D341Med (cell line): ENCODE measurements at places on chromosomes 5 and 9.

GRCh38 chr9:88533951-88534455 is 975 bp upstream of the NXNL2 start:
- DNase-seq, result no peak

DNA sequence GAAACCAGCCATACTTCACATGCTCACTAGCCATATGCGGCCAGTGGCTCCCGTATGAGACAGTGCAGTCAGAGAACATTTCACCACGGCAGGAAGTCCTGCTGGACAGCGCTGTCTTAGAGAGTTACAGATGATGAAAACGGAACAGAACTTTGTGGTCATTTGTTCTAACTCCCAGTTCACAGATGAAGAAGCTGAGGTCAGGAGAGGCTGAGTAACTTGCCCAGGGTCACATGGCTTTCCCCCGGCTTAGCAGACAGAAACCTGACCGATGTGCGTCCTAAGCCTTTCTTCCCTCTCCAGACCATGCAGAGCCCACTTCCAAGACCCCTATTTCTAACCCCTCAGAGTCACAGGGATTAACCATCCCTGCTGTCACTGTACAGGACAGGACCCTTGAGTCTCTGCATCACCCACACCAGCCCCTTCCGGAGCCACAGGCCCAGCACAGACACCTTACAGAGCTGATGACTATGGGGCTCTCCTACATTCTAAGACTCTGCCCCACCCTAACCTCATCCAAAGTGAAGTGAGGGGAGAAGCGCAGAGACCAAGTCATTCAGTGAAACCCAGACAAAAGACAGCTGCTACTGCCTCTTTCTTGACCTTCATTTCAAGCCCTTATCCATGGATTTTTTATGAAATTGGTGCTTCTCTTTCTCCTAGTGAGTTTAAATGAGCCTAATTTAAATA is 86.9 kb downstream of the PTPN3 start:
- DNase-seq, result no peak

DNA sequence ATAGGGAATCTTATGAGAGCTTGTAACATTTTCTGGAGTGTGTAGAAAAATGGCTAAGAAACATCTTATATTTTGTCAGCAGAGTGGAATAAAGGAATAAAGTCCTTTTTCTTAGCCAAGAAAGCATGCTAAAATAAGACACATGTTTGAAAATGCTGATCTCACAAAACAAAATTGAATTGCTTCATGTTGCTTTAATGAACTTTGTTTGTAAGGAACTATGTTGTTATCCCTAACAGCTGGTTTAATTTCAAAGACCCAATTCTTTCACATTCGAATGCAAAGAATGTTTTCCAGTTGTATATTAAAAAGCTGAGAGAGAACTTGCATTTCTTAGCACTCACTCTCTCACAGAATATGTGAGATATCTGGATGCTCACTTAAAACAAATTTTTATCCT is 107.6 kb downstream of the MUSK start:
- DNase-seq, result no peak

DNA sequence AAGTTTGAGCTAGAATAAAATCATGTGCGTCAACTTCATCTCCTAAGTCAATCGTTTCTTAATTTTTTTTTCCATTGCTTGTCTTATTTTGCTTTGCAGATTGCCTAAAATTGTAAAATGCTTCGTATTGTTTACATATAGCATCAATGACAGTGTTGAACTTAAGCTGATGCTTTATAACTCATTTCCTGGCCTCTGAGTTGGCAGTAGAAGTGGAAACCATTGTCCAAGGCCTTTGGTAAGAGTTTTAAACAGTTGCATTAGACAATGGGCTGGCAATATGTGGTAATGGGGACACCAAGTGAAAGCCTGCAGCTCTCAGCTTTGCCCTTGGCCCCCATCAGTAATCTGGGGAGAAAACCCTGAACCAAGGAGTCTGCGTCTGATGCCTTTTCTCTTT is 154.8 kb upstream of the GAS1 start:
- no peak for DNase-seq

- DNase-seq, result no peak
These were observed 35.0 kb downstream of the ERGIC1 start for GRCh38 chr5:172868924-172869591.

DNA sequence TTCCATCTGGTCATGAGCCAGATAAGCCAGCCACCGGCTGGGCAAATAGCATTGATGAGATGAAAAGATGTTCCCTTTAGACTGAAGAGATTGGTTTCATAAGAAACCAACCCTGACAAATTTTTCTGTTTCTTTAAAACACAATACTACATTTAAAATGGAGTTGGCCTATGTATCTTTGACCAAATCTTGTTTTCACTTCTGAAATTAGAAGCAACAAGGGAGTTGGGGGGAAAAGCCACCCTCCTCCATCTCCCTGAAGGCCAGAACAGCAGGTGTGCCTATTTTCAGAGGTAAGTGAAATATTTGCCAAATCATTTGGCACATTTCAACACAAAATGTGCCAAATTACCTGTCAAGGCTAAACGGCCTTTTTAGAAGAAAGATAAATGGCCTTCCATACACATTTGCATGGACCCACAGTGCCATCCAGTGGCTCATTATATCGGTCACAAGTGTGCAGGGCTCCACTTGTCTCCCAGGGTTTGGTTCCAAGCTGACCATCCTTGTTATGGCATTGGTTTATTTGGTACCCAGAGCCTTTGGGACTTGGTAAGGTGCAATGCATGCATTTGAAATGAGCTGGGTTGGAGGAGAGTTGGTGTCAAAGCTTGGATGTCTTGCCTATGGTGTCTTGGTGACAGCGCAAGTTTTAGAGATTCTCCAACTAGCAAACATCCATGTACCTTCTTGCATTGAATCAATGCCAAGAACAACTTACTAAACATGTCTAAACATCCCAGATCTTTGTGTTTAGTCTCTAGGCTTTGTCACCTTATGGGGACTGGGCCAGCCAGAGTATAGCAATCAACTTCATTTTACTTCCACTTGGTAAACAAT is 372.0 kb upstream of the KIF2A start:
- DNase-seq, result peak; percentile 52

- DNase-seq, result no peak
These were observed 28.1 kb downstream of the FRMPD1 start for GRCh38 chr9:37678789-37679273.

GRCh38 chr5:108634010-108634616 is 113.6 kb upstream of the FER start:
- DNase-seq, result no peak
